ENCODE measurements at places on chromosomes 6 and 20.

DNA sequence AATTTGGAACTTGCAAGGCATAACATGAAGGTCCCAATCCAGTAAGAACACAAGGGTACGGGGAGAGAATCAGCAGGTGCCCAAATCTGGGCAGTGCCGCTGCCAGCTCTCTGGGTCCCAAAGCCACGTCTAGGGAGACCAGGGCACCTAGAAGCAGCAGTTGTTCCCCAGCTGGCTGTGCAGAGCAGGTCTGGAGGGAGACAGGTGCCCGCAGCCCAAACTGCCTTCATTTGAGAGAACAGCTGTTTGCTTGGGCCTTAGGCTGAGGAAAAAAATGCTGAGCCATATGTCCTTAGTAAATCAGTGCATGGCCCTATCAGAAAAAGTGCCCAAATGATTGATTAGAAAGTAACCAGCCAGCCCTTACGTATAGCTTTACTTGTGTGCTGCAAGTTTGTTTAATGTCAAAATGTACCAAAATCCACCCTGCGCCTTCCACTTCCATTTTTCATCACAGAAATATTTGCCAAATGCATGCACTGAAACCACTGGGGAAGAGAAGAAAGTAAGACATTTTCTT, 9.1 kb upstream of the PRELID3B start:
- DNase-seq = no peak

GRCh38 chr6:40912158-40912946, 126.7 kb downstream of the UNC5CL start:
- DNase-seq = no peak

- DNase-seq = no peak
Measured at GRCh38 chr6:114042267-114043016, 71.5 kb upstream of the HDAC2 start.

- no peak for DNase-seq
Measured at GRCh38 chr6:73236144-73236750, 11.0 kb upstream of the KHDC1L start.

- DNase-seq = no peak
Measured at GRCh38 chr20:63940071-63940471, 16.1 kb downstream of the UCKL1 start.

DNA sequence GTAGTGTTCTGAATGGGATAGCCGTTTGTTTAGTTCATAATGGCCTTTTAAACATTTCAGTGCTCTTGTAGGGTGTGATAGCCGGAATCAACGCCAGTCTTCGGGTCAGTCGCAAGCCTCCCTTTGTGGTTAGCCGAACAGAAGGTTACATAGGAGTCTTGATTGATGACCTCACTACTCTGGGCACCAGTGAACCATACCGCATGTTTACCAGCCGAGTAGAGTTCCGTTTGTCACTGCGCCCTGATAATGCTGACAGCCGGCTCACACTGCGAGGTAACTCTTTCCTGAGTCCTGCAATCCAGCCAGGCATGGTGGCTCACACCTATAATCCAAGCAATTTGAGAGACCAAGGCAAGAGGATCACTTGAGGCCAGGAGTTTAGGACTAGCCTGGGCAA, 20.4 kb downstream of the MTO1 start:
- no peak for DNase-seq

DNA sequence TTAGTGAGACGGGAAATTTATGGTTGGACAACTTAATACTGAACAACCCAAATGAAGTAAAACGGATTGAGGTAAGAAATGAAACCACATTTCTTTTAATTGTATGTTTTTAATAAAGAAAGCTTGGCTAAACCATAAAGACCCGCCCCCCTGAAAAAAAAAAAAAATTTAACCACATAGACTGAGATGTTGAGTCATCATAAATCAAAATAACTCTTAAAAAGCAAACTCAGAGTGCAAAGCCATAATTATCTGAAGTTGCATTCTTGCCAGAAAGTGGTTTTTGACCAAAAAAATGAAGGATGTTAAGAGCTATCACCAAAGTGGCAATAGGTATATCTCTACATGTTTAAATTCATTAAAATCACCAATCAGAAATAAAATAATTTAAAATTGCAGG, 101.8 kb upstream of the COL21A1 start:
- DNase-seq = no peak

- no peak for DNase-seq
Measured at GRCh38 chr20:61684583-61685235, 381.0 kb downstream of the TAF4 start.

DNA sequence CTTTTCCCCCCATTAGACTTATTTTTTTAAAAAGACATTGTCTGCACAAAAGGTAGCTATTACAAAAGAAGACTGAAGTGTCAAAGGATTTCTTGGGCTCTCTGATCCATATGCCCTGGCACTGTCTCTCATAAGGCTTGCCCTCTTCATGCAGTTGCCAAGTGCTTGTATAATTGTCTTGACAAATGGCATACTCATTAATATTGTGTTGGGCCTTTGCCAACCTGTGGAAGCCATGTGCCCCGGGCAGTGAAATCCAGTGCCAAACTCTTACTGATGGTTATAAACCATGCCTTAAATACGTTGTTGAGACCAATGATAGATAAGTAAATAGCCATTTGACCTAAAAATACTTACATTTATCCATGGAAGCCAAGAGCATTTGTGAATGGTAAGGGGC, 98.1 kb downstream of the FARS2 start:
- DNase-seq = no peak
